ENCODE measurements at places on chromosomes 2 and 18.
A peak's percentile ranks its signal among the peaks of the same experiment; 100 is the strongest.

GRCh38 chr2:37148325-37148724 lies 8.5 kb downstream of the EIF2AK2 start:
- no peak for DNase-seq

GRCh38 chr18:36693931-36694620 lies 134.7 kb downstream of the TPGS2 start:
- no peak for DNase-seq

- no peak for DNase-seq
Observed at GRCh38 chr18:25086876-25087275, 265.1 kb downstream of the ZNF521 start.

- no peak for DNase-seq
Observed at GRCh38 chr2:191894681-191895147, 47.8 kb upstream of the CAVIN2 start.

DNA sequence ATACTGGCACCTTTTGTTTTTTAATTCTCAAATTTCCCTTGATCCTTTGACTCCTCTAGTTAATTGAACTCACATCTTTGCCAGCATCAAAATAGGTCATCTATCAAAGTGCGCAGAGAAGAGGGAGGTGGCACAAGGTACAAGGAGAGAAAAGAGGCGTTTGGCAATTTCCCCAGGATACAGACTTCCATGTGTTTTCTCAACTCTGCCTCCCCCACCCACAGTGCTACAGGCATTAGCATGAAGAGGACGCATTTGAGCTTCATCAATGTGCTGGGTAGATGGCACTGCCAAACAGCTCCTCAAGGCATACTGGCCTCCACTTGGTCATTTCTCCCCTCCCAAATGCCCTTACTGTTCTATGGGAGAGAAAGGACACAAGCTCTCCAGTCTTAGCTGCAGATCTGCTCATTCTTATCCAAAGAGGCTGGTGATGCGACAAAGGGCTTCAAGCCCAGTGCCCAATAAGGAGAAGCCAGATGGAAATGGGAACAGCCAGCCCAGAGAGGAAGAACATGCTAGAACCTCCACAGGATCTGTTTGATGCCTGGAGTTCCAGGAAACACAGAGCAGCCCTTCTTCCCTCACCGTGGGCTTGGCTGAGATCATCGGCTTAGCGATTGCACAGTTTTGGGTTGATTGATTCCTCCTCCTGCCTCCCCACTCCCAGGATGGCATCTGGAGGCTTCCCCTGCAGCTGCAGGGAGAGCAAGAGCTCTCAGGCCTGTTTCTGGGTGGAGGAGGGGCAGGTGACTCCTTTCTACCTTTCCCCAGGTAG lies 144.7 kb upstream of the SMAD2 start:
- no peak for DNase-seq

DNA sequence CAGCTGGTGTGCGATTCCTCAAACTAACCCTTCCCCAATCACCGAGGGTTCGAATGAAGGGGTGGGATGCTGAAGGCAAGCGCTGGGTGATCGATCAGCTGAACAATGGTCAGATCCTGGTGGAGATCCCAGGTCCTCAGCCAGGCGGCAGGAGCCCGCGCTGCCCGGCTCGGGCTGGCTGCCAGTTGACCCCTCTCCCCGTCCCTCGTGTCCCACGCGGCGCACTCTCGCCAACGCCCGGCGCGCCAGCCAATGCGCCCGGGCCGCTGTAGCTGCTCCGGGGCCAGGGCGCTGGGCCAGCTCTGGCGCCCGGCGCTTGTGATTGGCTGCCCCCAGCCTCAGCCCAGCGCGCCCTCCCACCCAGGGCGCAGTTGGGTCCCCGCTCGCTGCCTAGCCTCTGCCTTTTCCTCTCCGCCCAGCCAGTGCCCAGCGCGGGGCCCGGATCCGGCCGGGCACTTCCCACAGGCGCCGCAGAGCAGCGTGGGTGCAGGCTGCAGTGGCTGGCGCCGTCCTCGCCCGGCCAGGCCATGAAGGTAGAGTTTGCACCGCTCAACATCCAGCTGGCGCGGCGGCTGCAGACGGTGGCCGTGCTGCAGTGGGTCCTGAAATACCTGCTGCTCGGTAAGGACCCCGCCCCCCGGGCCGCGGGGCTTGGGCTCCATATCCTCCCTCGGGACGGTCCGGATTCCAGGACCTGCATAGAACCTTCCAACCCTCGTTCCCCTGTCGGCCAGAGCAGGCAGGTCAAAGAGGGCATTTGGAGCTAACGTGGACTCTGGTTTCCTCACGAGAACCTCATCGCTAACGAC lies at the start of gene MOGAT1:
MOGAT1 (plus strand) TSS at position 400 of the 809 bp plus-strand sequence; CDS start at position 528, 128 bp downstream.
- DNase-seq = peak; percentile 67

DNA sequence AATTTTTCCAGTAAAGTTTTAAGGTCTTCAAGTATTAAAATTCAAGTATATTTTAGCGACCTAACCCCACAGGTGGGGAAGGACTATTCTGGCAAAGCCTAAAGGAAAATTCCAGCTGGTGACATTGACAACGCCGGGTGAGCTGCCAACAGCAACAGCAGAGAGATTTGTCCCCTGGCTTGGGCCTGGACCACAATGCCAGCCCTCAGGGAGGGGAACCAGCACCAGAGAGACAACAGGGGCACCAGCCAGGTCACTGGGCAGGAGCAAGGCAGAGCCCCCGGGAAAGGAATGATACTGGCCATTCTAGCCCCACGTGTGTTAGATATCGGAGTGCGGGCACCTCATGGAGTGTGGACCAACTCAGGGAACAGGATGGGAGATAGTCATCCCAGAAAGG lies 95.7 kb downstream of the ARMC9 start:
- no peak for DNase-seq

DNA sequence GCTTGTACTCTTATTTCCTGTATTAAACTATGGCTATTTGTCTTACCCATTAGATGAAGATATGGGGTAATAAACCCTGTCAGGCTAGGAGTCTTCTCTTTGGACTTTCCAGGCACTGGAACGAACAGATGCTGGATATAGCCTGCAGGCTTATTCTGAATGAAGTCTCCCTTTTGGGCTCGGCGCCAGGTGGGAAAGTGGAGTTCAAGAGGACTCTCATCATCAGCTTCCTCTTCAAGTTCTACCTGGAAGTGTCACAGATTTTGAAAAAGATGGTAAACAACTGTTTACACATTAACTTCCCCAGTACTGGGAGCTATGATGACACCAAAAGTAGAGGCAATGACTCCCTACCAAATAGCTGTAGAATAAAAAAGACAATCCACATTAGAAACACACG lies 27.9 kb downstream of the AOX1 start:
- no peak for DNase-seq

GRCh38 chr2:106158871-106159270 lies 35.2 kb downstream of the UXS1 start:
- DNase-seq = no peak
